ENCODE measurements at places on chromosomes 3 and 15.

DNA sequence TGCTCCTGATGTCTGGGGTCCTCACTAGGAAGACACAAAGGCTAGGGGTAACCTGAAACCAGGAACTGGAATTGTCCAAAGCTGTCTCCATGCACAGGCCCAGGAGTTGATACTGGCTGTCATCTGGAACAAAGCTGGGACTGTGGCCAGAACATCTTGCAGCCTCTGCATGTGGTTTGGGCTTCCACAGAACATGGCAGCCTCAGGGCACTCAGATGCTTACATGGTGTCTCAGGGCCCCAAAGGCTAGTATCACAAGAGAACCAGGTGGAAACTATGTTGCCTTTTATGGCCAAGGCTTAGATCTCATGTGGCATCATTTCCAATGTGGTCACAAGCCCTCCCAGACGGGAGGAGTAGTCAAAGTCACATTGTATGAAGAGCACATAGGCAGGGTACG is 335.2 kb upstream of the TRIM42 start:
- DNase-seq: no peak

DNA sequence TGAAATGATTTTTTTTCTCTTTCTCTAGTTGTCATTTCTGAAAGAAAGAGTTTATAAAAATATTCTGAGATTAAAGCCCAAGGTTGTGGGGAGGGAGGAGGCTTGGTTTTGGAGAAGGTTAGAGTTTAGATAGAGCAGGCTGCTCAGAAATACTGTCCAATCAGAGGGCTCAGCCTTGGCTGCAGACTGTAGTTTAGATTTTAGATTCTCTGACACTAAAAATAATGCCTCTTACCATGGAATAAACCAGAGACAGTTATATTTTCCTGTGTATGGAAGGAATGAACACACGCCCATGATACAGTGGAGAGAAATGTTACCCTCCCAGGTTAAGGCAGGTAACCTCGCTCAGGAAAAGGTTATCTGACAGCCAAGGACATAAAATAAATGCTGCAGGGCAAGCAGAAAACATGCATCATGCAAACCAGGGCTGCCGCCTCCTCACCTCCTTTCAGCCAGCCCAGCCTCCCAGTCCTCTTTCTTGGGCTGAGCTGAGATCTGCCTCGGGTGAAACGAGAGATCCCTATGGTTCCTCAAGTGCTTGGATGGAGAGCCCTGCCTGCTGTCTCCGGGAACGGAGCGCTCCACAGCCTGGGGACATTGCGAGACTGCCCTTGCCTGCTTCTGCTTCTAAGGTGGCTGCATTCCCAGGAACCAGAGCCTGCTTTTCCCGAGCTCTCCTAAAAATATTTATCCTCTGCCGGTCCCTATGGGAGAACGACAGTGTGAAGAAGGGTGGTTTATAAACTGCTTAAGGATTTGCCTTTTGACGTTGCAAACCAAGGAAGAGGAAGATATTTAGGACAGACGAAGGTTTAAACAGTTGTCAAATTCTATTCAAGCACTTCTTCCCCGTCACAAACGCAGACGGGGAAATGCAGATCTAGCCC is 848 bp downstream of the NCEH1 start:
- peak; percentile 2 for DNase-seq

GRCh38 chr3:17006132-17006852 is 121.5 kb downstream of the PLCL2 start:
- no peak for DNase-seq

DNA sequence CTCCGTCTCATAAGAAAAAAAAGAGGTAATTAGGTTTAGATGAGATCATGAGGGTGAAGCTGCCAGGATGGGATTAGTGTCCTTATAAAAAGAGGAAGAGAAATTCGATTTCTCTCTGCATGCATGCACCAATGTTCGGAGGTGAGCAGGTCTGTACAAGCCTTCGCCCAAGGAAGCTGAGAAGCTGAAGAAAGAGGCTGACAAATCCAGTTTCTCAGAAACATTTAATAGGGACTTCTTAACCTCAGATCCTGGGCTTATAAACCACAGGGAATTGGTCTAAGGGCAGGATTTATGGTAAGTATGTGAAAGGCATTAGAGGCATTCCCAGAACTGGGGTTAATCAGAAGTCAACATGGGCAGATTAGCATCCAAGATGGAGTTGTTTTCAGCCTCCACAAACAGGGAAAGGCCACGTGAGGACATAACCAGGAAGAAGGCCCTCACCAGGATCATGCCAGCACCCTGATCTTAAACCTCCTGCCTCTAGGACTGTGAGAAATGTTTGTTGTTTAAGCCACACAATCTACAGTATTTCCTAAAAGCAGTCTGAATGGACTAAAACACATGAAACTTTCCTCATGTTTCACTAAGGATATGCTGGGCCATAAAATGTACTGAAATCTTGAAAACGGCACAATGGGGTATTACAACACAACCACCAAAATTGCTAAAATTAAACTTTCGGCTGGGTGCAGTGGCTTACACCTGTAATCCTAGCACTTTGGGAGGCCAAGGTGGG is 11.3 kb downstream of the SHISA5 start:
- DNase-seq: no peak

- DNase-seq: no peak
Observed at GRCh38 chr15:50797926-50798325, 32.4 kb upstream of the SPPL2A start.

GRCh38 chr3:119637679-119638477 is 22.5 kb downstream of the POPDC2 start:
- DNase-seq: peak; percentile 73

GRCh38 chr15:42133886-42134502 is 22.4 kb downstream of the PLA2G4F start:
- peak; percentile 68 for DNase-seq

All from activated CD4-positive, alpha-beta T cell treated with anti-CD3 and anti-CD28 coated beads, Interleukin-2, amount 50 U/mL, for 16 hours (primary cell).